ENCODE measurements at places on chromosomes 12 and 14.

- no peak for DNase-seq
Observed at GRCh38 chr14:54535126-54535525, 25.4 kb downstream of the CGRRF1 start.

- DNase-seq = no peak
Observed at GRCh38 chr14:56202256-56202655, 84.0 kb downstream of the PELI2 start.

- no peak for DNase-seq
Observed at GRCh38 chr14:93741556-93742230, 46.6 kb downstream of the PRIMA1 start.

DNA sequence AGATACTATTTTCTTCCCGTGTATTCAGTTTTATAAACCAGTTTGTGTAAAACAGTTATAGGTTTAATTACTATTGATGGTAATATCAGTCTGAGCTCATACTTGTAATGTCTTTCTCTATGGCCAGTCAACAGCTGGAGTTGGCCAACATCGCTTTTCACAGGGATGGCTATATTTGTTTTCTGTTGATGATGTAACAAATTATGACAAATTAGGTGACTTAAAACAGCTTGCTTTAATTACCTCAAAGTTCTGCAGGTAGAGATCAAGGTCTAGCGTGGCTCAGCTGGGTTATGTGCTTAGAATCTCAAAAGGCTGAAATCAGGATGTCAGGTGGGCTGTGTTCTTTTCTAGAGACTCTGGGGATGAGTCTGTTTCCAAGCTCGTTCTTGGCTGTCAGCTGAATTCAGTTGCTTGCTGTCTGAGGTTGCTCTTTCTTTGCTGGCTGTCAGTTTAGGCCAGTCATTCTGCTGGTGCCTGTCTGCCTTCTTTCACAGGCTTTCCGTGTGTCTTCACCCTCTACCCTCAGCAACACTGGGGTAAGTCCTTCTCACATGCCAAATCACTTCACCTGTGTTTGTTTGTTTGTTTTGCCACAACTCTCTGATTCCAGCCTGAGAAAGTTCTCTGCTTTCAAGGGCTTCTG, 370.2 kb upstream of the E2F7 start:
- no peak for DNase-seq

DNA sequence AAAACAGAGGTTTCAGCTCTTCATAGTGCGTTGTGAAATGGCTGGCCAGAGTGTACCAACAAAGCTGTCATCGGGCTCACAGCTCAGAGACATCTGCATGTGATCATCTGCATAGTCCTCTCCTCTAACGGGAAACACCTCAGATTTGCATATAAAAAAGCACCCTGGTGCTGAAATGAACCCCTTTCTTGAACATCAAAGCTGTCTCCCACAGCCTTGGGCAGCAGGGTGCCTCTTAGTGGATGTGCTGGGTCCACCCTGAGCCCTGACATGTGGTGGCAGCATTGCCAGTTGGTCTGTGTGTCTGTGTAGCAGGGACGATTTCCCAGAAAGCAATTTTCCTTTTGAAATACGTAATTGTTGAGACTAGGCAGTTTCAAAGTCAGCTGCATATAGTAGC, 14.3 kb upstream of the PAPLN start:
- no peak for DNase-seq

GRCh38 chr12:52903285-52903854, 1.5 kb downstream of the KRT8 start:
- DNase-seq = peak; percentile 27

GRCh38 chr12:57874166-57875108, 27.9 kb upstream of the CTDSP2 start:
- DNase-seq = no peak

DNA sequence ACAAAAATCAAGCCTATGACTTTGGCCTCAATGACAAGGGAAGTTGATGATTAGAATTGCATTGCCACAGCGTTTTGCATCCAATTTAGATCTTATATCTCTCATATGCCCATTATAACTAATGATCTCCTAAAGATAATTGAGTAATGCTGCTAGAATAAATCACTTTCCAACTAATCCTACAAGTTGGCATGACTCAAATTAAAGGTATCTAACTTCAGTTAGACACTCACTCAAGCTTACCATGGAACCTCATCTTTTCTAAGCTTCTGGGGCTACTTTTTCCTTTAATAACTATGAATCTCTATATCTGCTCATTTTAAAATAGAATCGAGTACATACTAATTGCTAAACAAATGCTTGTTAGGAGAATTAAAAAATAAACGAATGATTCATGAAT, 427.8 kb downstream of the BTG1 start:
- no peak for DNase-seq

- DNase-seq = no peak
Observed at GRCh38 chr12:88266806-88267360, 124.8 kb downstream of the TMTC3 start.

- DNase-seq = no peak
Observed at GRCh38 chr12:51351913-51352532, 5.5 kb upstream of the CELA1 start.

GRCh38 chr12:120579179-120579578, 2.0 kb downstream of the POP5 start:
- no peak for DNase-seq

GRCh38 chr12:121810234-121810817, 6.5 kb downstream of the SETD1B start:
- no peak for DNase-seq

- DNase-seq = no peak
Observed at GRCh38 chr14:96710060-96710666, 87.0 kb upstream of the VRK1 start.

- no peak for DNase-seq
Observed at GRCh38 chr14:89371585-89372511, 45.2 kb downstream of the FOXN3 start.

GRCh38 chr12:63302269-63302940, 151.4 kb upstream of the AVPR1A start:
- DNase-seq = no peak

- no peak for DNase-seq
Observed at GRCh38 chr14:98592611-98593170, 679.3 kb downstream of the BCL11B start.

GRCh38 chr12:53993162-53994008, 6.6 kb upstream of the HOXC9 start:
- DNase-seq = no peak

- DNase-seq = no peak
Observed at GRCh38 chr12:31835276-31835882, 106.6 kb upstream of the AMN1 start.

GRCh38 chr12:93029091-93029490, 100.0 kb upstream of the EEA1 start:
- no peak for DNase-seq

DNA sequence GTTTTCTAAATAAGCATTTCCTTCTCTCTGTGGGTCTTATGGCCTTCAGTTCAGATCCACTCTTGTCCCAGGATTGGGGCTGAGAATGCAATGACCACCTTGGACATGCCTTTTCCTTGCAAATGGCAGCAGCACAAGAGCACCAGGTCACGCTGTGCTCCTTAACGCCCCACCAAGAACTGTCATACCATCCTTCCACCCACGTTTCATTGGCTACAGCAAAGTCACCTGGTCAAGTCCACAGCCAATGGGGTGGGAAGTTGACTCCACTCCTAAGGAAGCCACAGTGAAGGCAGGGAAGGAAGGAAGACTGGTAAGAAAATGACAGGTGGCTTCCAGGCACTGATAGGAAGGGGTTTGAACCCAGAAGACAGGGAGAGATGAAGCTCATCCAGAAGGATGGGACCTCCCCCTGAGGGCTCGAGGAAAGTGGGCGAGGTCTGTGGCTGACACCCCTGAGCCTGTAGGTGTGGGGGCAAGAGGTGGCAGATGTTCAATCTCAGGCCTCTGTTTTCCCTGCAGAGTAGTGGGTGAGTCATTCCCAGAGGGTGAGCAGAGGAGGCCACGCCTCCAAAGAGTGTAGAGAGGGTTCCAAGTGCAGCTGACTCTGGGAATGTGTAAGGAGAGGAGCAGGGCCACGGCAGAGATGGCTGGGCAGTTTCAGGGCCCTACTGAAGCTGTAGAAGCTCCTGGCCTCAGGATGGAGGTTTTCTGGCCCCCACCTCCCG, 113.5 kb upstream of the VRK1 start:
- no peak for DNase-seq

DNA sequence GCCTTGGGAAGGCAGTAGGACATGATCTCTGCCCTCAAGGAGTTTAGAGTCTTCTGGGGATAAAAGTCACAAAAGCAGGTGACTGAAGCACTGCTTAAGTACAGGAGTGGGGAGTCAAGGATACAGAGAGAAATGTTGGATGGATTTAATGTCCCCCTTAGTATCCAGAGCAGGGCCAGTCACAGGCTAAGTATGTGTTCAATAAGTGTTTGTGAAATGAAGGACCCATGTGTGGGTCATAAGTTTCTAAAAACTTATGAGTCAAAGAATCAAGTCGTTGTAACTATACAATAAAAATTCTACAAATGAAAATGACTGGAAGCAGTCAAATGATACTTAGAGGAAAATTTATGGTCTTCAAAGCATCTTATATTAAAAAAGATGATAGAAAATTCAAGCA, 25.1 kb downstream of the KRT80 start:
- DNase-seq = no peak

Measured in stimulated activated CD4-positive, alpha-beta T cell treated with anti-CD3 and anti-CD28 coated beads, TNF-alpha, amount 100 ng/mL, for 48 hours (primary cell).